Sigmoid colon (tissue), 7 donors: ENCODE measurements at places on chromosomes 5 and 9.
A peak's percentile ranks its signal among the peaks of the same experiment; 100 is the strongest.

DNA sequence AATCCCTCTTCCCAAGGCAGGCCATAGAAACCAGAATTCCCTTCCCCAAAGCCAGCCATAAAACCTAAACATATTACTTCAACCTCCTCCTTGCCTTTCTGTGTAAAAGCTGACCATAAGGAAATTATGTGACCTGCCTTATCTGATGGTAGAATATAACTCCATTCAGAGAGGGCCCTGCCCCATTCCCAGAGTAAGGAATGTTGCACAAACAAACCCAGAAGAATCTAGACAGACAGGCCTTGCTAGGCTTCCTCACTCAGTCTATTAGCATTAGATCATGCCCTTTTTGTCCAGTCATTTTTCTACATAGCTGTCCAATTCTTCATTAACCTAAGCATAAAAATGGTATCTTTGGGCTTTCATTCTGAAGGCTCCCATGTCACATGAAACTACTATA, 17.8 kb upstream of the IFNB1 start:
- DNase-seq, result no peak

DNA sequence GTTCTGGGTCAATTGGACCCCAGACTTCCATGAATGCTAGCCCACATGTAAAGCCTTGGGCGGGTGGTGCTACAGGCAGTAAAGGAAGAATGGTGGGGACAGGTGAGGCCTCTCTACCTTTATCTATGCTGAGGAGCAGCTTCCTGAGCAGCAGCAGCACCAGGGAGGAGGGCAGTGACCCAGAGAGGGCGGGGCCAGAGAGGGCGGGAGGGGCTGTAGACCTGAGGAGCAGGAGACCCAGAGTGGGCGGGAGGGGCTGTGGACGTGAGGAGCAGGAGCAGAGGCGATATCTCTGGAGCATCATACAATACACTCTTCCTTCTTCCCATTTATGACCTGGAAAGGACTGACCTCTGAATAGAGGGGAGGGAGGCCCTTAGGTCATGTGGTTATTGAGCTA, 165.9 kb downstream of the MTRR start:
- DNase-seq, result no peak

- DNase-seq, result no peak
Observed at GRCh38 chr9:106619211-106619610, 243.8 kb upstream of the ZNF462 start.

DNA sequence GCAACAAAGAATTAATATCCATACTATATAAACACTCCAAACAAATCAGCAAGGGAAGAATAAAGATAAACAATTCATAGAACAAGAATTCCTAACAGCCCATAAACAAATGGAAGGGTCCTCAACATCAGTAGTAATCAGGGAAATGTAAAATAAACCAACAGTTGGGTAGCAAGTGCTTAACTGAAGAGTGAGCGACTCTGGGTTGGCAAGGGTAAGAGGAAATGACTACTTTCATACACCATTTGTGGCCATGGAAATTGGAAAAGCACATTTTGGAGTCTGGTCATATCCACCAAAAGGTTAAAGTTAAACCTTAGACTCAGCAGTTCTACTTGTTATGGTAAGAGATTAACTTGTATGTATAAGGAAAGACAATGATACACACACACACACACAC, 17.4 kb upstream of the RORB start:
- DNase-seq, result no peak

- no peak for DNase-seq
Observed at GRCh38 chr9:89844075-89844474, 239.3 kb downstream of the GADD45G start.

DNA sequence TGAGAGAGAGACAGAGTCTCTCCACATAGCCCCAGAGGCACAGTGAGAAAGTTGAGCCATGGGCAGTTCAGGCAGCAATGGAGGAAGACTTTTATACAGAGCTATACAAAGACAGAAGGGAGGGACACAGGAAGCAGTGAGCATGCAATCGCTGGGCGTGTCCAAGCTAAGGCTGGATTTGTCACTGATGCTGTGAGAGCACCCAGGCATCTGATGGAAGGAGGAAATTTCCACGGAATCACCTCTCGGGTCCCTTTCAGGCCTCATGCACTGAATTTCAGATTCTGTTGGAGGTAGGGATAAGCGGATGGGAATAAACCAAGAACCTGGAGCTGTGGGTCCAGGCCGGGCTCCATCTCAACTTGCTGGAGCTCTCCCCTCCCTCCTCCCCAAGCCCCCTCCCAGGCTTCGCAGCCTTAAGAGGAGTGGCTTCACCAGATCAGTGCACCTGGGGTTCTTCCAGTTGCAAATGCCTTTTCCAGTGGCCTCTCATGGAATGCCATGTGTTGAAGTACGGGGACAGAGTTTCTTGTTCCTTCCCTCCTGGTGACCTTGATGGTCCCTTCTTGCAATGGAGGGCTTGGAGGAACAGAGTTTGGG, 114.8 kb upstream of the ALDH1B1 start:
- no peak for DNase-seq

DNA sequence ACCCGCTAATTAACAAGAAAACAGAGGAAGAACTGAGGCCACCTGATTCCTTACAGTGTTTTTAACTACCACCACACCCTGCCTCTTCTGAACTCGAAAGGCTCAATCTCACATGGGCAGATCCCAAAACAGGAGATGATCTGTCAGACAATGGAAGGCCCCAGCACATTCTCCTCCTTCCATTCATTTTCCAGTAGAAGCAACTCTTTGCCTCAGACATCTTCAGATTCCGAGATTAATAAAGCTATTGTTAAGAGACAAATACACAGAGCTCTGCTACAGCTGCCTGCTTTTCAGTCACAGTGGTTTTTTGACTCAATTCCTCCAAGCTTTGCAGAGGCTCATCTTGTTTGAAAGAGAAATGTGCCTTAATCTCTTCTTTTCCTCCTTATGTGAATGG, 127.2 kb upstream of the ADAMTSL1 start:
- DNase-seq, result no peak

- no peak for DNase-seq
Observed at GRCh38 chr5:104564530-104564929, 1001.9 kb upstream of the NUDT12 start.

GRCh38 chr5:73390972-73391371, 57.6 kb downstream of the FOXD1 start:
- no peak for DNase-seq

GRCh38 chr9:134628354-134628736, 13.3 kb upstream of the COL5A1 start:
- no peak for DNase-seq

- DNase-seq, result no peak
Observed at GRCh38 chr5:149961186-149961685, 678 bp downstream of the SLC26A2 start.

- no peak for DNase-seq
Observed at GRCh38 chr5:163789870-163790269, 284.5 kb downstream of the MAT2B start.

DNA sequence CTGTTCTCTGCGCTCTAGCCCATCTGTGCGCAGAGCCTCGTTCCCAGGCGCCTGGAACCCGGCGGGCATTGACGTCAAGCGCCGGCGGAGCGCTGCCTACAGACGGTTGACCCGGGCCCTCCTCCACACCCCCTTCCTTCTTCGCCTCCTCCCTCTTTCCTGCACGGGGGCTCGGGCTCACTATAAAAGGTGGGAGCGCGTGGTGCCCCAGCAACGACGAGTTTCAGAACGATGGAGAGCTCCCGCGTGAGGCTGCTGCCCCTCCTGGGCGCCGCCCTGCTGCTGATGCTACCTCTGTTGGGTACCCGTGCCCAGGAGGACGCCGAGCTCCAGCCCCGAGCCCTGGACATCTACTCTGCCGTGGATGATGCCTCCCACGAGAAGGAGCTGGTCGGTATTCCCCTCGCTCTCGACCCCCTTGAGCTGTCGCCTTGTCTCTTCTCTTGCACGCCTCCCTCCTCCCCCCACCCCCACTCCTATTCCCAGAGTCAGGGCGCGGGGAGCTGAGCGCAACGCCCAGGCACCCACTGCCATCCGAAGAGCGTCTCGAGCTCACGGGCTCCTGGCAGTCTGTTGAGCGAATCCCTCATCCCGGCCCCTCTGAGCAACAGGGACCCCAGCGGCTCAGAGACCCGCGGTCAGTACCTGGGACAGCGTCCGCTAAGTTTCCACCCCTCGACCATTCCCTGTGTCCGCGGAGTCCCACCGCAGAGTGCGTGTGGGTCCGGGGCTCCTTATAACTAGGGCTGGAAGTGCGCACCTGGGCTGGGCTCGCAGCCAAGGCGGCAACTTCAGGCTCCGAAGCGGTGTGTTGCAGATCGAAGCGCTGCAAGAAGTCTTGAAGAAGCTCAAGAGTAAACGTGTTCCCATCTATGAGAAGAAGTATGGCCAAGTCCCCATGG, at the start of gene CARTPT:
Gene CARTPT (plus strand): TSS at position 213 of the 902 bp plus-strand sequence. CDS start 19 bp downstream, at position 232.
- DNase-seq, result no peak

GRCh38 chr5:100402071-100402470, 133.1 kb upstream of the FAM174A start:
- no peak for DNase-seq

GRCh38 chr5:67004730-67005350, 191.8 kb downstream of the CD180 start:
- no peak for DNase-seq

- no peak for DNase-seq
Observed at GRCh38 chr9:129828969-129829368, 5.0 kb upstream of the TOR1A start.

DNA sequence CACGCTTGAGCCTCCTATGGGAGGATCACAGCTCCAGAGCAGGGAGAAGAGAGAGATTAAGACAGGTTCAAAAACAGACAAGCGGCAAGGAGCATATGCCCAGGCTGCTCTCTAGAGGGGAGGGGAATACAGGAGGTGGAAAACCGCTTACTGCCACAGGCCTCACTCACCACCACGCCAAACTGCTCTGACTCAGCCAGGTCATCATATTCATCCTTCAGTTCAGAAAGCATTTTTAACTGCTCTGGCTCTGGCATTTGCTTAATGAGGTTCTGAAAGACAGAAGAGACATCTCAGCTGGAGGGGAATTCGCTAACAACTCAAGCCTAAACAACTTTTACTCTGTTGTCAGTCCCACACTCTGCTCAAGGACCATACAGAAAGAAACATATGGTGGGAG, 40.1 kb downstream of the PCDHGC5 start:
- no peak for DNase-seq

GRCh38 chr5:78533356-78533755, 115.2 kb downstream of the LHFPL2 start:
- peak; percentile 26 for DNase-seq

GRCh38 chr5:118653183-118653582, 335.2 kb downstream of the DTWD2 start:
- no peak for DNase-seq

GRCh38 chr9:23622396-23622795, 203.6 kb downstream of the ELAVL2 start:
- DNase-seq, result no peak

GRCh38 chr5:98454904-98455303, 318.6 kb upstream of the RGMB start:
- DNase-seq, result no peak

GRCh38 chr5:58135571-58136335, 324.1 kb downstream of the PLK2 start:
- DNase-seq, result no peak

DNA sequence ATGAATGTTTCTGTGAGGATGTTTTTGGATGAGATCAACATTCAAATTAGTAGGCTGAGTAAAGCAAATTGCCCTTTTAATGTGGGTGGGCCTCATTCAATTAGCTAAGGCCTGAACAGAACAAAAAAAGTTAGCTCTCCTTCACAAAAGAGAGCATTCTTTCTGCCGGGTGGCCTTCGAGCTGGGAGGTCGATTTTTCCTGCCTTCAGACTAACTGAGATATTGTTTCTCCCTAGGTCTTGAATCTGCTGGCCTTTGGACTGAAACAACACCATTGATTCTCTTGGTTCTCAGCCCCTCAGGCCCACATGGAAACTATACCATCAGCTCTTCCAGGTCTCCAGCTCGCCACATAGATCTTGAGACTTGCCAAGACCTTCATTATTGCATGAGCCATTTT, 29.1 kb upstream of the FREM1 start:
- DNase-seq, result no peak

- peak; percentile 92 for DNase-seq
Observed at GRCh38 chr9:107612136-107612535, 122.6 kb upstream of the KLF4 start.

- DNase-seq, result no peak
Observed at GRCh38 chr9:125743682-125744428, 3.3 kb upstream of the PBX3 start.

DNA sequence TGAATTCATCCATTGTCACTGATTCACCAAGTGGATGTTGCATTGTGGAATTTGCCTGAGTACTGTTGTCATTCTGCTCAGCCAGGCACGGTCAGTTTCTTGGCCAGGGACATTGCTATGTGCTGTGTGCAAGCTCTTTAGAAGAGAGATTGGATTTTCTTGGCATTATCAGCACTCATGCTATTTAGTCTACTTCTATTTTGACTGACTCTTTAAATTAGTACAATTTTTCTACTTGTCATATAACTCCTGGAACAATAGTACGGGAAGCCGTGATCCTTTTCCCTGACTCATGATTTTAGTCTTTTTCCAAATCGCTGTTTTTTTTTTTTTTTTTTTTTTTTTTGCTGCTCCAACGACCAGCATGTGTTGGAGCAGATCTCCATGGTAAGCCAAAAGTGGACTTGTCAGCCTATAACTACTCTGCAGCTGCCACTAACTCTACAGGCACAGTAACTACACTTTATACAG, 129.7 kb downstream of the CDC42SE2 start:
- DNase-seq, result no peak

- DNase-seq, result no peak
Observed at GRCh38 chr5:58002323-58002722, 457.6 kb downstream of the PLK2 start.

- DNase-seq, result no peak
Observed at GRCh38 chr9:126276056-126276728, 50.4 kb upstream of the MVB12B start.

DNA sequence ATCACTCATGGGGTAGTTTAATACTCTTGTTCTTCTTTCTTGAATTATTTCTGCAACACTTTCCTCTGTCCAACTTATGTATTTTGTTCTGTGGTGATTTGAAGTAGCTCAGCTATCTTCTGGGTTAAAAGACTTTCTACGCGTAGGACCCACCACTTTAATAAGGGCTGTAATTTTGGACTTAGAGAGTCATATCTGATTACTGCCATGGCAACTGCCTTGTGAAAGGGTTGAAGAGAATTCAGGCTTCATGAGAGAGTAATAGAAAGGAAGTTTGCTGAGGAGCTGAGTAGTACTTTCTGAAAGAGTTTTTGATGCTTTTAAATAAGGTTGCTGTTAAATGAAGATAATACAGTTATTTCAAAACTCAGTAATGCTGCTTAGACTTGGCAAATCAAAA, 89.5 kb downstream of the TLE4 start:
- DNase-seq, result no peak

DNA sequence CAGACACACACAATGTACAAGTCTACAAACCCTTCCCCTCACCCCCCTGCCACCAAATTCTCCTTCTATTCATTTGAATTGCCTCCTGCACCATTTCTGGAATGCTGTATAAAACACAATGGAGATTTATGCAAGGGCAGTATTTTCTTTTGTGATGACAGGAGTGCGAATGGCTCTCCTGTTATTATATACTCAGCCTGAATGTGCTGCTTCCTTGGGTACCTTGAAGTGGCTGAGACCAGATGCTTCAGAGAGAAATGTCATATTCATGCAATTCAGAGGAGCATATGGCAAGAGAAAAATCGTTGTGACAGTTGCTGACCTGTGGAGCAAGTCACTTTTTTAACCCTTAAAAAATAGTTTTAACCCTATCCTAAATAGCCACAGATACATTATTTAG, 468.0 kb upstream of the WWC1 start:
- no peak for DNase-seq

GRCh38 chr9:74598874-74599273, 101.7 kb downstream of the RORB start:
- DNase-seq, result no peak
